Heart left ventricle (tissue), 16 donors: ENCODE measurements at places on chromosomes 1 and 21.

GRCh38 chr21:46021978-46022544 is 40.5 kb downstream of the COL6A1 start:
- peak; percentile 78 for DNase-seq

GRCh38 chr1:92833840-92834239 is 2.0 kb downstream of the RPL5 start:
- no peak for DNase-seq

DNA sequence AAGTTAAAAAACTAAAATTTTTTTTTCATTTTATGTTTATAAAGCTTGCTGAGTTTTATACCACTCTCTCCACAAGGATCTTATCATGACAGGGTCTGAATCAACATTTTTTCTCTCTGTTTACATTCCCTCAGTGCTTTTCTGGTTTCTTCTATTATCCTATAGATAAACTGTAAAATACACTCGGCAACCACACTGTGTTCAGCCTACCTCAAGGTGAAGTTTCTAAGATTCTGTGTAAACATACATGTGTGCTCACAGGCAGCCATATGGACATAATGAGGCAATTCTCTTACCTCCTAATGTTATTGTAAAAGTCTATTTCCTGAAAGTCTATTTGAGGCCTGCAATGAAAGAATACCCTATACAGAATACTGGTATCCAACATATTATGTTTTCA is 114.6 kb downstream of the NTPCR start:
- DNase-seq: no peak

DNA sequence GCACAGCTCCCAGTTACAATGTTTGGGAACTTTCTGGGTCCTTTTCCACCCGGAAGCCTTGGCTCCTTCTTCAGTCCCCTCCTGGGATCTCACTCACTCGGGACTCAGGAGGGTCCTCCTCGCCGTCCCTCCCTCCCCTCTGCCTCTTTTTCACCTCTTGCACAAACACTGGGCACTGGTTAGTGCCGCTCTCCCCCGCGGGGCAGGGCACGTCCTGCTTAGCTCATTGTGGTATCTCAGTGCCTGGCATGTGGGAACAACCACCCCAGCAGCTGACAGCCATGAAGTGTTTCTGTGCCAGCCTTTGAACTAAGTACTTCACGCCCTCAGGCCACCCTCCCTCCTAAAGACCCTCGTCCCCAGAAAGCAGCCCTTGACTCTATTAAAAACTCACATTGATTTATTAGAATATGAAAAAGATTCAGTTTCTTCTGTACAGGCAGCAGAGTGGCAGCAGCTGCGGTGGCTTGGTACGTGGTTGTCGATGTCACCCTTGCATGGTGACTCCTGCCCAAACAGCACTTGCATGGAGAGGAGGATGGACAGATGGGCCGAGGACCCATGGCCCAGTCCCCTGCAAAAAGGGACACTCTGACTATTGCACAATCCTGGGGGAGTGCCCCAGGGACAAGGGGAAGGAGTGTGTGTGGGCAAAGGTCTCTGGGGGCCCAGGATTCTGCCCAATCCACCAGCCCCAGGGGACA is 56.3 kb downstream of the SLC9A1 start:
- DNase-seq: no peak

GRCh38 chr1:186812570-186812969 is 16.2 kb upstream of the PLA2G4A start:
- no peak for DNase-seq

DNA sequence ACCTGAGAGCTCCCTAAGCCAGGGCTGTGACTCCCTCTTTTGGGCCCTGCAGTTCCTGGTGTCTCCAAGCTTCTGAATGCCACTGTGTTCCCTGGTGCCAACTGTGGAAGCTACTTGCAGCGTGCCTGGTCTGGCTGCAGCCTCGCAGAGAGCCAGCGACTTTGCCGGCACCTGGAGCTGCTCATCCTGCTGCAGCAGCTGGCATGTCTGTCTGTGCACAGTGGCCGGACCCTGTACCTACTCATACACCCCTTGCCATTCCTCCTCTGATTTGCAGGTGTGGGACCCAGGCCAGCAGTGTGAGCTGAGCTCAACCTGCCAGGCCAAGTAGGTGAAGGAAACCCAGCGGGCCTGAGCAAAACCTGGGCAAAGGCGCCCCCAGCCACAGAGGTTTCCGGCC is 12.3 kb upstream of the AADACL4 start:
- DNase-seq: no peak

GRCh38 chr1:41418857-41419583 is 57.8 kb downstream of the FOXO6 start:
- peak; percentile 82 for DNase-seq

DNA sequence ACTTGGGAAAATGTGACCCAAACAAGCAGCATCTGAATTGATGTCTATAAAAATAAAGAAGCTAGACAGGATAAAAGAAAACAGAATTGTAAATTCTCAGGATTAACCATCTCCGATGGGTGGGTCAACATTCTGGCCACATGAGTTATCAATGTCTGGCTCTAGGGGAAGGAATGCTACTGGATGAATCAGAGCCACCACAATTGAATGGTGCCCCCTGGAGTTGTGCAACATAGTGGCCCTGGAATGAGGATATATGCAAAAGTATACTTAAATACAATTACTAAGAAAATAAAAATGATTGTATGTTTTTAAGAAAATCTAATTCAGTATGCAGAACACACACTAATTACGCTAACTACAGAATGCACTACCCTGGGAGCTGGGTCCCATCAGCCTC is 185.6 kb downstream of the TGFBR3 start:
- no peak for DNase-seq

- DNase-seq: no peak
Observed at GRCh38 chr1:116497656-116498055, 73.2 kb downstream of the CD58 start.

DNA sequence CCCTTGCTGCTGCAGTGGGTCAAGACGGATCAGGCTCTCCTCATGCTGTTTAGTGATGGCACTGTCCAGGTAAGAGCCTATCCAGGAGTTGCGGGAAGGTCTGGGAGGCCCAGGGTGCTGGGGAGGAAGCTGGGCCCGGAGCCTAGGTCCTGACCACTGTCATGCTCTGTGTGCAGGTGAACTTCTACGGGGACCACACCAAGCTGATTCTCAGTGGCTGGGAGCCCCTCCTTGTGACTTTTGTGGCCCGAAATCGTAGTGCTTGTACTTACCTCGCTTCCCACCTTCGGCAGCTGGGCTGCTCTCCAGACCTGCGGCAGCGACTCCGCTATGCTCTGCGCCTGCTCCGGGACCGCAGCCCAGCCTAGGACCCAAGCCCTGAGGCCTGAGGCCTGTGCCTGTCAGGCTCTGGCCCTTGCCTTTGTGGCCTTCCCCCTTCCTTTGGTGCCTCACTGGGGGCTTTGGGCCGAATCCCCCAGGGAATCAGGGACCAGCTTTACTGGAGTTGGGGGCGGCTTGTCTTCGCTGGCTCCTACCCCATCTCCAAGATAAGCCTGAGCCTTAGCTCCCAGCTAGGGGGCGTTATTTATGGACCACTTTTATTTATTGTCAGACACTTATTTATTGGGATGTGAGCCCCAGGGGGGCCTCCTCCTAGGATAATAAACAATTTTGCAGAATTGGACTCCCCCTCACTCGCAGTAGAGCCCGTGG is 1.7 kb downstream of the DYNLT4 start:
- DNase-seq: peak; percentile 19

- no peak for DNase-seq
Observed at GRCh38 chr1:213883618-213884017, 104.2 kb upstream of the PROX1 start.

DNA sequence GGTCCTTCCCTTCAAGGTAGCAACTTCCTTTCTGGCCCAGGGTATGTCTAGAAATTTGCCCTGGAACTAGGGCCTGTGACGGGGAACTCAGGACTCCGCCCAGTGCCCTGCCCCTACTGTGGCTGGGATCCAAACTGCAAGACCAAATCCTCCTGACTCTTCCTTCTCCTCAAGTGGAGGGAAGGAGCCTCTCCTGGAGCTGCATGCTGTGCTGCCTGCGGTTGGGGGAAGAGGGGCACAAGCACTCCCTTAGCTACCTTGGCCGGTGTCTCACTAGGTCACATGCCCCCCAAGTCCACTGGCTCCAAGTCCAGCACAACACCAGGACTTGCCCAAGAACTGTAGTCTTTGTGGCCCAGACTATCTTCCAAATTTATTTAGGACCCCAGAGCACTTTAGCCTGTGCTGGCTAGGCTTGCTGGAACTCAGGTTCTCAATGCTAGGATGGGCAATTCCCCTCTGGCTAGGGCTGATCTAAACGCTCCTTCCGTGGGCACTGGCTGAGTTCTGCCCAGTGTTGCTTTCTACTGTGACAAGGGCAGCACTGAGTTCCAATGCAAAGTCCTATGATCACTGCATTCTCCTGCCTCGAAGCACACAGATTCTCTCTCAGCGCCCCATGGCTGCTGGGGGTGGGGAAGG is 12.2 kb downstream of the ADSS2 start:
- DNase-seq: no peak

GRCh38 chr1:158864595-158864994 is 33.4 kb downstream of the MNDA start:
- no peak for DNase-seq

- no peak for DNase-seq
Observed at GRCh38 chr1:66372522-66373101, 161.3 kb upstream of the SGIP1 start.

DNA sequence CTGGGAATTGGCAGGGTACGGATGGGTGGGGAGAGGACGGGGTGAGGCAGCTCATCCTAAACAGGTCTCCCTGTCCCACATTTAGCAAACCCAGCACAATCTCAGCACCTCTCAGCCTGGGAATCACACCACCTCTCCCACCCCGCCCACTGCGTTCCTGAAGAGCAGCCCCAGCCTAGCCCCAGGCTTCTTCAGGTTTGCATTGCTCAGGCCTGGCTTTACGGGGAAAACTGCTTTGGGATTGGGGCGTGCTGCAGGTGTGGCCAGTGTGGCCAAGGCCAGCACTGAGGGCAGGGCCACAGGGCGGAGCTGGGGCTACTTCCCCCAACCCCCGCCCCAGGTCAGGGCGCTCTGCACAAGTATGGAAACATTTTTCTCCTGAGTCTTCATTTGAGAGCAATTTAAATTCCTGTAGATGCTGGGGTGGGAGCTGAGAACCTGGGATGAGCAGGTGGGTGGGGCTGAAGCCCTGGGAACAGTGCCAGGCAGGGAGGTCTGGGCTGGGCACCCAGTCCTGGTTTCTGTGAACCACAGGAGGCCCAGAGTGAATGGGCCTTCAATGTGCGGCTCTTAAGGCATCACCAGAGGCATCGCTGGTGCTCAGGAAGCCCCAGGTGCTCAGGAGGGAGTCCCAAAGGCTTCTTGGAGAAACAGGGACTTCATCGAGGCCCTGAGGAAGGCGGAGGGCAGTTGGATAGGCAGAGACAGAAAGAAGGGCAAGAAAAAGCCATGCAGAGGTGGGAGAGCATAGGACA is 24.1 kb downstream of the TNNT2 start:
- no peak for DNase-seq

DNA sequence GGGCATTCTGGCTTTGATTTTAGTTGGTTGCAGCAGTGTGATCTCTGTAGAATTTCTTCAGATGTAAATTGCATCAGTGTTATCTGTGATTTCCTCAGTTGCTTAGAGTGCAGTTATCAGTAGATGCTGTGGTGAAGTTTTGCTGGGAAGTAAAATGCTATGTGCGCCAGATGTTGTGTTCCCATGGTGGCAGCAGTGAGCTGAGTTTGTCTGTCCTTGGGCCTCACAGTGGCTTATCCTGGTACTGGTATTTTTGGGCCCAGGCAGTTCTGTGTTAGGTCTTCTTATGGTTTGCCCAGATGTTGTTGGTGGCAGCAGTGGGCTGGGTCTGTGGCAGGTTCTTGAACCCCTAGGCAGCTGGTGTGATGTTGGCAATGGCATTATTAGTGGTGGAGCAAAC is 1242.1 kb downstream of the PLA2G4A start:
- DNase-seq: no peak

GRCh38 chr1:45892068-45892785 is 88.8 kb downstream of the MAST2 start:
- DNase-seq: peak; percentile 33

- no peak for DNase-seq
Observed at GRCh38 chr1:211788626-211789025, 41.9 kb downstream of the LPGAT1 start.

- DNase-seq: no peak
Observed at GRCh38 chr21:33117101-33117888, 47.4 kb downstream of the OLIG1 start.

- peak; percentile 66 for DNase-seq
Observed at GRCh38 chr1:204357551-204358490, 1.9 kb downstream of the PLEKHA6 start.

- no peak for DNase-seq
Observed at GRCh38 chr1:93615582-93616150, 66.0 kb downstream of the BCAR3 start.

GRCh38 chr1:35175098-35175576 is 17.8 kb downstream of the SFPQ start:
- no peak for DNase-seq

DNA sequence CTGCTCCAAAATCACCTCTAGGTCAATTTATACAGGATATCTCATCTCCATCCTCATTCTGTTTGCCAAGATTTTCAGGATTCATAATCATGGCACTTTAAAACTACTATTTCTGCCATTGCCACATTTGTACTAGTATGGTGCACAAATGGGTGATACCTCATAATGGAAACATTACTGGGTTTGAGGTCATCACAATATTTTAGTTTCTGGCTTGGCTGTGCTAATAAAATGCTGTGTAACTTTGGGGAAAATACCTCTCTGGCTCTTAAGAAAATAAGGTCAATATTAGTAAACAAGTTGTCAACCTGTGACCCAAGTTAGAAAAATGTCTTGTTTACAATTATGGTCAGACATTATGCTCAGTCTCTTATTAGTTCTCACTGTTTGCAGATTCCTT is 4.7 kb upstream of the SLAMF7 start:
- no peak for DNase-seq
